ENCODE measurements at places on chromosomes 4 and X. TPM values are rescaled to one million over a fixed set of nuclear protein-coding genes. Genes with fewer than 3 reads are reported as not detected.

MAGEA8 gene
- total RNA-seq, result not detected

WNK3 gene
- 0.51 TPM for total RNA-seq

USO1 gene
- total RNA-seq, result 89.5 TPM

MUC7 gene
- total RNA-seq, result not detected

RPA4 gene
- total RNA-seq, result 1.2 TPM

NPY2R gene
- total RNA-seq, result not detected

AMTN gene
- total RNA-seq, result 0.79 TPM

ARHGAP24 gene
- total RNA-seq, result 11.1 TPM

SOWAHD gene
- under 0.01 TPM for total RNA-seq

FMR1NB gene
- total RNA-seq, result not detected

GPRASP2 gene
- 4.2 TPM for total RNA-seq

CCDC110 gene
- total RNA-seq, result under 0.01 TPM

ART3 gene
- not detected for total RNA-seq

H2BW2 gene
- total RNA-seq, result not detected

HTT gene
- total RNA-seq, result 24.0 TPM
